ENCODE measurements at places on chromosomes 6 and 20.

GRCh38 chr6:25628471-25629197, 23.4 kb upstream of the SCGN start:
- no peak for DNase-seq

DNA sequence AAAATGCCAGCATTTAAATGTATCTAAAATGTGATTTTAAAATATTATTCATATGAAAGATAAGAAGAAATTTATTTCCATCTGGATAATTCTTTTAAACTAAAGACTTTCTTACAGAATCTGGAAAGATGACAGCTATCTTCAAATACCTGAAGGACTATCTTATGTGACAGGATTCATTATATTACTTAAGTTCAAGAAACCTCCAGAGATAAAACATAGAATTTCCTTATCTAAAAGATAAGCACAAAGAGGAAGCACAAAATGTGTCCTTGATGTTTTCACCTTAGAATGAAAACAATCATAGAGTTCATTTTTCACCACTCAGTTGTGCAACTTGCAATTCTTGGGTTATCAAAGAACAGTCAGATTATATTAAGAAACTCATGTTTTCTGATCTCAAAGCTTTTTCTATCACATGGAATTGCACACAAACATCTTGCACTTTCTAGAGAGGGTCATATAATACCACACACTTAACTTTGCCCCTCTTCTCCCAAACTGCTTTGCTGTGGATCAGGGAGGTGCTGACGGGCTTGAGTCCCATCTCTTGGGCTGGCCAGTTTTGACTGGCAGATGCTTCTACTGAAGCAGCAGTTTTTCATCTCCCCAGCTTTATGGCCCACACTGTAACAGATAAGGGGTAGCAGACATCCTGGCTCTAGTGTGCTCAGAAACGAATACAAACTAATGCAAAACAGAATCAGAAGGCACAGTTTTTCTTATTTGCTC, 467.4 kb downstream of the CDC5L start:
- DNase-seq = no peak

DNA sequence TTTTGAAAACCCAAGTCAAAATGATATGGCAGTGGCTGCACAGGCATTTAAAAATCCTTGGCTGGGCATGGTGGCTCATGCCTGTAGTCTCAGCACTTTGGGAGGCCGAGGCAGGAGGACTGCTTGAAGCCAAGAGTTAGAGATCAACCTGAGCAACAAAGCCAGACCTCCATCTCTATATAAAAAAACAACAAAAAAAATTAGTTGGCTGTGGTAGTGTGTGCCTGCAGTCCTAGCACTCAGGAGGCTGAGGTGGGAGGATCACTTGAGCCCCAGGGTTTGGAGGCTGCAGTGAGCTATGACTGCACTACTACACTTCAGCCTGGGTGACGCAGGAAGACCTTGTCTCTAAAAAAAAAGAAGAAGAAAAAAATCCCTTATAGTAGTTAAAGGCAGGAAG, 142.9 kb downstream of the MYB start:
- DNase-seq = no peak

DNA sequence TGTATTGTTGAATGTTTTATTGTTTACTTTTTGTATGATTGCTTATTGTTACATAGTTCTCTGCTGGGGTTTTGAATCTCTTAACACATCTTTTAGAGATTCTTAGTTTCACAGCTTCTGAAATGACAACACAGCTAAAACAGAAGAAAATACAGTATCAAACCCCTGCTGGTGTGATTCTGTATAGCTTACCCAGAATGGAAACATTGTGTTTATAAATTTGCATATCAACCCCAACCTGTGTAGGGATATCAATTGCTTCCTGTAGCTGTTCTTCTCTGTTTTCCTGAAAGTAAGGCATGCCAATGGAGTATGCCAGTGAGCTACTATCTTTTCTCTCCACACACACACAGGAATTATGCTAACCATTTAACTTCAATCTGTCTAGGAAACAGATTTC, 64.3 kb upstream of the ID4 start:
- no peak for DNase-seq

- DNase-seq = no peak
Measured at GRCh38 chr6:71465096-71465495, 176.5 kb downstream of the OGFRL1 start.

DNA sequence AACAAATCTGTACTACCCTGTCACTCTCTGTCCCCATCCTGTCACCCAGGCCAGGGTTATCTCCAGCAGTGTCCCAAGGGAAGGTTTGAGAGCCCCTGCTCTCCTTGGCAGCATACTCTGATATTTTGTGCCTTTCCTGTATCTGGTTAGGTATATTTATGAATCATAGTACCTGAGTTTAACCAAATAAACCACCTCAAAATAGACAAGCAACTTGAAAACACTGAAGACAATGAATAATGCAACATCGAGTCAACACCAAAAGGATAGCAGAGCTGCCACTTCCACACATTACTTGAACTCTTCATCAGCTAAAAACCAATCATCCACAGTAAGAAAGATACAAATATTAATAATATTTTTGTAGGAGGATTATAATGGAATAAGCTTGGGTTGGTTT, 142.6 kb upstream of the TAB2 start:
- no peak for DNase-seq

- no peak for DNase-seq
Measured at GRCh38 chr6:72324591-72324990, 297.3 kb upstream of the KCNQ5 start.

DNA sequence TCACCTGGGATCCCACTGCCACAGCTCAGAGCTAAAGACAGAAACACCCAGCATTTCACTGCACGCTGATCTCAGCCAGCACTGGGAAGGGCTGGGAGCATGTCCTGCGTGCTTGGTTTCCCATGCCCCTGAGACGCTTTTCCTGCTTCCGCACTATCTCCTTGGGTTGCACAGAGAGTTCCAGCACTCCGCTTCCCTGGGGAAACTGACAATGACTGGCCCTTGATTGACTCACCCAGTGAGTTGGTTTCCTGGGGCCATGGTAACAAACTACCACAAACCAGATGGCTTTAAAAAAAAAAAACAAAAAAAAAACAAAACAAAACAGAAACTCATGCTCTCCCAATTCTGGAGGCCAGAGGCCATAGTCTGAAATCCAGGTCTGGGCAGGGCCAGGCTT, 14.8 kb upstream of the MAS1L start:
- DNase-seq = no peak

DNA sequence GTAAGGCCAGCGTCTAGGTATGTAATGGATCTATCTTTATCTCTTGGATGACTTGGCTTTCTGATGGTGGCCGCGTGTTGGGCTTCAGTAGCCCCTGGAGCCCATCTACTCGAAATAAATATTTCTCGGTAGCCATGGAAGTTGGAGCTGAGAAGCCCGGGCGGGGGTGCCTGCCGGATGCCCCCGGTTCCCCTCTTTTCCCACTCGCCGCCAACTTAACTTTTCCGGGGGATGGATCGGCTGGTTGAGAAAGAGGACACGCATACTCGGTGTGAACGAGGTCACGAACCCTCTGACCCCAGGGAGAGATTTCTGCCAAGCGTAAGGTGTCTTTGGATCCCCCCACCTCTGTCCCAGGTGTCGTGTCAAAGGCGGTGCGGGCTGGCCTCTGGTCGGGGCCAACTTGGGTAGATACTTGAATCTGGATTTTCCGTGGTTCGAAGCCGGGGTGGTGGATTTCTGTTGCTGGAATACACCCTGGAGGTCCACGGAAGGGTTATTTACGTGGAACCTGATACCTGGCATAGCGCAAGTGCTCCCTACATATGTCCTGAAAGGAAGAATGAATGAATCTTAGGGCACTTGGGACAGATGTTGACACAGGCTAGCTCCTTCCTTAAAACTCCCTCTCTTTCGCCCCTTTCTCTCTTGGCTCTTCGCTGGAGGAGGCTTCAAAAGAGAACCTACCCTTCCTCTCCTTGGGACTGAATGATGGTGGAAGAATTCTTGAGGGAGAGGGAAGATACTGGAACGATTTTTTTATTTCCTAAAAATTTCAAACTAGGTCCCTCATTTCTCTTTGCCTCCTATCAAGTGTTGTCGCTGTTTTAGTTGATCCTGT, 996 bp downstream of the DOK5 start:
- no peak for DNase-seq

GRCh38 chr6:154721460-154721859, 11.8 kb upstream of the SCAF8 start:
- DNase-seq = no peak

- no peak for DNase-seq
Measured at GRCh38 chr6:82616386-82617028, 252.9 kb downstream of the TPBG start.

GRCh38 chr6:10951675-10952282, 64.9 kb downstream of the SYCP2L start:
- no peak for DNase-seq

GRCh38 chr20:11807054-11808048, 110.3 kb upstream of the BTBD3 start:
- no peak for DNase-seq

- DNase-seq = peak; percentile 31
Measured at GRCh38 chr6:11538052-11538818, 686 bp downstream of the TMEM170B start.

- DNase-seq = no peak
Measured at GRCh38 chr6:55937261-55937947, 62.0 kb upstream of the BMP5 start.

DNA sequence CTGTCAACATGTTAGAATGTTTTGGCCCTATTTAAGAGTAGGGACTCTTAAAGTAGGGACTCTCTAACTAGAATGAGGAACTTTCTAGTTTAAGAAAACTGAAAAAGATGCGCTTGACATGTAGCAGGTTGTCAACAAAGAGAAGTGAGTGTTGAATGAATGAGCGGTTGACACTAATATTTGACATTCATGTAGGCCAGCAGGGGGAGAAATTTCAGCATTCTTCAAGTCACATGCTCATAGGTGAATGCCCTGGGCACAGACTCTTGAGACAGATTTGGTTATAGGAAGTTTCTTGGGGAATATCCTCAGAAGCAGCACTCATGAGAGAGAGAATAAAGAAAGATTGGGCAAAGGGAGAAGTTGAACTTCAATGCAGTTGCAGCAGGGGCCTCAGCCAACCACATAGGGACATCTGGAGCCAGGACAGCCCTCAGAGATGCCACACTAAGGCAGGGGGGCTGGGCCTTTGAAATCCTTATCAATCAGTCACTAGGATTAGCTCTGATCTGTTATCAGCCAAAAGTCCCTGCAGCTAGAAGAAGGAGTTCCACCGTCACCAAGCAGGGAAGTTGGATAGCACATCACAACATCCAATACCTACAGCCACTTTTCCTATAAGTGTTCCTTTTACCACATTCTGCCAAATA, 145.1 kb upstream of the FKBP1C start:
- no peak for DNase-seq

DNA sequence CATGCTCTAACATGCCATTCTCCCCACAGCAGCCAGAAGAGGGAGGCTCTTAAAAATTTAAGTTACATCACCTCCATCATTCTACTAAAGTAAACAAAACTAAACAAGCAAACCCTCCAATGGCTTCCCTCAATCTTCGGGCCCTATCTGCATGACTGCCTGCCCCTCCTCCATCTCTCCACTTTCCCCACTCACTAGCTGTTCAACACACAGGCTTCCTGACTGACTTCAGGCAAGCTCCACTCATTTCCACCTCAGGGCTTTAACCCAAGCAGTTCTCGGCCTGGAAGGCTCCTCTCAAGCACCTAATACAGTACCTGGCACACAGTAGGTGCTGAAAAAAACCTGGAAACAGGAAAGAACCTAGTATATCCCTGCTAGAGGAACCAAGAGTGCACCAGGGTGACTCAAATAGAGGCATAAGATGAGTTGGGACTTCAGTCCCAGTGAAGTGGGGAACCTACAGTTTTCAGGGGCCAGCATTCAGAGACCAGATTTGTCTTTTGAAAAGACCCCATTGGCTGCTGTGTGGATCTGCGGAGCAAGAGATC, 2.8 kb downstream of the AHCY start:
- no peak for DNase-seq

GRCh38 chr20:41984031-41984430, 365.9 kb upstream of the CHD6 start:
- DNase-seq = no peak

DNA sequence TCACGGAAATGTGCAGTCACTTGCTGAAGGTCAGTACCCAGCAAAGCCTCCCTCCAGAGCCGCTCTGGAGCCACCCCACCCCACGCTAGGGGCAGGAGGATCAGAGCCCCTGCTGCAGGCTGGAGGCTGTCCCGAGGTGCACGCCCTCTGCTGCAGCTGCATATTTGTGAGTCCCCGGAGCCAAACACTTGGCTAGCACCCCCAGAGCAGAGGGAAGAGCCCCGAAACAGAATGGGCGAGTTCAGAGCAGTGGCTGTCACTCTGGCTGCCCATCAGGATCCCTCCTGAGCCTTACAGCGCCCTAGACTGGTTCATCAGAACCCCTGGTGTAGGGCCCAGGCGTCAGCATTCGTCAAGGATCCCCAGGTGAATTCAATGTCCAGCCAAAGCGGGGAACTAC, 9.5 kb upstream of the TULP1 start:
- no peak for DNase-seq

DNA sequence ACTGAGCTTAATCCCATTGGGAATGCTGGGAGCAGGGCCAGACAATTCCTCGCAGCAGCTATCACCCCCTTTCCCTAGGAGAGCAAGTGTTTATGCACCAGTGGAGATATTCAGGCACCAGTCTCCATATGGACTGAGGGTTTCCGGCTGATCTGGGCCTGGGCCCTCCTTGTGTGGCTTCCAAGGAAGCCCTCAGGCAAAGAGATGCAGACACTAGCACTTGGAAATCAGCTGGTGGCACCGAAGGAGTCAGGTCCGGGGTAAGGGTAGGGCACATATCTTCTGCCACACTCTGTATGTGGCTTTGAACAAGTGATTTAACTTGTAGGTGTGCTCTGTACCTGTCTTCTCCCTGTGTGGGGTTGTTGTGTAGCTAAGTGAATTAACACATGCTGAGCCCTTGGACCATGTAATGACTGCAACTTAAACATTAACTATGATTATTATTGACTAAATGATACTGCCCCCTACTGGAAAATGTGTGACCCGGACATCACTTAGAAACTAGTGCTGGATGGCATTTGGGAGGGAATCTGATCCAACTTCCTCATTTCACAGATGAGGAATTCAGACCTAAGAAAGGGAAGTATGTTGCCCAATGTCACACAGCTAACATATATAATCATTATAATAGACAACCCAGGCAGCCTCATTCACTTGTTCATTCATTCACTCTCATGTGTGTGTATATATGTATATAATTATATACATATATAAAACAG, 19.3 kb upstream of the WFDC2 start:
- no peak for DNase-seq

DNA sequence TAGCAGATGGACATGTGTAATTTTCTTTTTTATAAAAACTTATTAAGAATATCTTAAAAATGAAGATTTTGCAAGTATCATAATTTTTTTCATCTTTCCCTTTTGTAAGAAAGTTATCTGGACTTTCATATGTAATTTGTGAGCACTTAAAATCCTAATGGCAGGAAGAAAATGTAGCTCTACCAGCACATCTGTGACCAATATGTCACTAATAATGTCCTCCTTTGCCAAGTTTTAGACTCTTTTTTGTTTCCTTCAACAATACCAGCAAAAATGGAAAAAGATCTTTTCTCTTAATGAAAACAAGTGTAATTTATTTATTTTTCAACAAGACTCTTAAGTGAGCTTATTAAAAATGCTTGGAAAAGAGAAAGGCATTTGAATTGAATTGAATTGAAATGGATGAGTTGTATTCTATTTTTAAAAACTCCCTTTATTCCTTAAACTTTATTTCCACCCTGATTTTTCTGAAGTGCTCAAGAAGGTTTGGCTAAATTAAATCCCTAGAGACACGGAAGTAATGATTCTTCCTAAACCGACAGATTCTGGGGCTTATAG, 110.7 kb downstream of the KIF6 start:
- DNase-seq = no peak

Data from C1 segment of cervical spinal cord (tissue), 14 donors.